Stimulated activated CD4-positive, alpha-beta T cell treated with anti-CD3 and anti-CD28 coated beads, Interleukin-15, amount 100 ng/mL, for 1 hour (primary cell): ENCODE measurements at places on chromosomes 16 and 17.

DNA sequence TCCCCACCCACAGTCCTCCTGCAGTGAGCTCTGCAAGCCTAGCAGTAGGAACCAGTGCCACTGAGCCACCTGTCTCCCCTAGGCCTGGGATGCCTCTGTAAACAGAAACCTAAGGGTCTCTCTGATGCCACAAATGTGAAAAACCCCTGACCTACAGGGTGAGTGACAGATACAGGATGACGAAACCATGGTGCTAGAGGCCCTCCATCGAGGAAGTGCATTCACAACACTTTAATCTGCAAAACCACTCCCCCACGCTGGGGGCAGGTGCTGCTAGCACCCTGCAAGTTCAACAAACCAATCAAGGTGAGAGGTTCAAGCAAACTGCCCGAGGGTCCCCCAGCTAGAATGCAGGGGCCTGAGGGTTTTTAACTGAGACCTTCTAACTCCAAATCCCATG is 59.5 kb downstream of the CDYL2 start:
- DNase-seq = no peak

- DNase-seq = peak; percentile 24
These were observed 21.8 kb downstream of the ACSM1 start for GRCh38 chr16:20675488-20676267.

DNA sequence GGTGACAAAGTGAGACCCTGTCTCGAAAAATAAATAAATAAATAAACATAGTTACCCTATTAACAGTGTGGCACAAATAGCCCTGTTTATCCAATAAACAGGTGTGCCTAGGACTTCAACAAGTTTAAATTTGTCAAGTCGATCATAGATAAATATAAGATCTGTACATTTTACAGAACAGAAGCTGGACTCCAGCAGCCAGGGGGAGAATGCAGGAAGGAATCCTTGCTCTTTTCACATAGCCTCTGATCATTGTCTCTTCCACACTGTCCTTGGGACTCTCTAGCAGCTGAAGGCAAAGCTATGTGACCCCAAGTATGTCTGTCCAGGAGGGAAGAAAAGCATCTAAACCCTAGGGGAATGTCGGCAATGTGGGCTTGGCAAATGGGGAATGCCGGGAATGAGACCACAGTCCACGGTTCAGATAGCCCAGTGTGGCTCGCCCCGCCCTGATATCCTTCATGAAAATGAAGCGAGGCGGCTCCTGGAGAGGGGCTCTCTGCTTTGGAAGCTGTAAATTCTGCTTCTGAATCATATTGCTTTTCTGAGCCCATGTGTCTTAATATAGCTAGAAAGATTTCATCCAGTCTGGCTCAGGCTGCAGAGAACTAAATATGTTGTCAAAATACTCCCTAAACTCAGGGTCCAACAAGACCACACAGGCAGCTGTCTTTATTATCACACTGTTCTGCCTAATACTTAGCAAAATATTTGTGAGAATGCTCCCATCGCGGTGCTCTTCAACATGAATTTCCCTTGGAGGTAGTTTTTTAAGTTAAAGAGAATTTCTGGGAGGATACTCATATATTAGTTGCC is 24.9 kb upstream of the GRB2 start:
- no peak for DNase-seq

GRCh38 chr16:66395806-66396555 is 29.5 kb downstream of the CDH5 start:
- DNase-seq = no peak

GRCh38 chr17:57516290-57517230 is 228.5 kb downstream of the CCDC182 start:
- DNase-seq = no peak
